ENCODE measurements at places on chromosomes 11 and 22. TPM values are rescaled to one million over a fixed set of nuclear protein-coding genes. Genes with fewer than 3 reads are reported as not detected.

DNA sequence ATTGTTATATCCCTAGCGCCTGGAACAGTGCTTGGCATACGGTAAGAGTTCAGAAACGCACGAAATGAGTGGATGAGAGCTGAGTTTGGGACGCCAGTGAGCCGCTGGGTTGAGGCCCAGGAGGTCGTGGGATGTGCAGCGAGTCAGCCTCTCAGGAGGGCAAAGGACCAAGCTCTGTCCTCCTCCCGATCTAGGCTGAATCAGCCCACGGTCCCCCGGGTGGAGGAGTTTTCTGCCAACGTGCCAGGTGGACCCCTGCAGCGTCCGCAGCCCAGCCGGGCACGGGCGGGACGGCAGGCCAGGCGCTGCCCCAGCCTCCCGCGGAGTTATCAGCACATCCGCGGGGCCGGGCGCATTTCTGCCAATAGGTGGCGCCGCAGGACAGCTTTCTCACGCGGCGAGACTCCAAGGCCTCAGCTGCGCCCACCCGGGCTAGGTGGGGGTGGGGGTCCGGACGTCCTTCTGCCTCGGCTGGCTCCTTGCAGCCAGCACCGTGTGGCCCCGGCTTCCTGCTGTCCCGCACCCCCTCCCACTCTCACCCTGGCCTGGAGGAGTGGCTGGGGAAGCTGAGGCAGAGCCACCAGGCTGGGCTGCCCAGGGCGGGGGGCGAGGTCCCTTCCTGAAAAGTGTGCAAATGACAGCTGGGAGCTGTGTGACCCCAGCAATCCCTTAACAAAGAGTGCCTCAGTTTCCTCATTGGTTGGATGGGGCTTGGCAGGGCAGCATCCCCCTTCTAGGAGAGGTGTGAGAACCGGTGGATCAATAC lies 2.2 kb upstream of the RPS19BP1 start:
- peak; percentile 96 for DNase-seq

DNA sequence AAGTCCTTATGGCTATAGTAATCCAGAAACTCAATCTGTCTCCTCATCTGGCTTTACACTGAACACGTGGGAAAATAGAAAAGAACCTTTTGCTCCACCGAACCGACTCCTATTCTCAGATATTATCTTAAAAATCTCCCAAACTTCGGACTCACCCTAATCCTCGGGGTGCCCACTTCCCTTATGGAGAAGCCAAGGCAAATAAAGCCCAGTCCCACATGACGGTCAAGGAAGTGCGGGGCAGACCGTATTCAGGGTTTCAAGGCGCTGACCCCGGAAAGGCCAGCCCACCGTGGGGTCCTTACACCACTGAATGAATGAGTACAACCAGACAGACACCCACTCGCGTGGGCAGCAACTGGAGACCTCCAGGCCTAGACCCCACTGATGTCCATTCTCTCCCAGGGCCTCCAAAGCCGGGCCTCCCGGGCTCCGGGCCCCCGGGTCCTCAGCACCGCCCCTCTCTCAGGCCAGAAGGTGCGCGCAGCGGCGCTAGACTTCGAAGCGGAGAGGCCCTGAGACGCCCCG lies 489 bp downstream of the NUP98 start:
- no peak for DNase-seq

- no peak for DNase-seq
Observed at GRCh38 chr11:113241636-113242054, 72.7 kb upstream of the TTC12 start.

- no peak for DNase-seq
Observed at GRCh38 chr11:57798905-57799559, 37.4 kb downstream of the CTNND1 start.

DNA sequence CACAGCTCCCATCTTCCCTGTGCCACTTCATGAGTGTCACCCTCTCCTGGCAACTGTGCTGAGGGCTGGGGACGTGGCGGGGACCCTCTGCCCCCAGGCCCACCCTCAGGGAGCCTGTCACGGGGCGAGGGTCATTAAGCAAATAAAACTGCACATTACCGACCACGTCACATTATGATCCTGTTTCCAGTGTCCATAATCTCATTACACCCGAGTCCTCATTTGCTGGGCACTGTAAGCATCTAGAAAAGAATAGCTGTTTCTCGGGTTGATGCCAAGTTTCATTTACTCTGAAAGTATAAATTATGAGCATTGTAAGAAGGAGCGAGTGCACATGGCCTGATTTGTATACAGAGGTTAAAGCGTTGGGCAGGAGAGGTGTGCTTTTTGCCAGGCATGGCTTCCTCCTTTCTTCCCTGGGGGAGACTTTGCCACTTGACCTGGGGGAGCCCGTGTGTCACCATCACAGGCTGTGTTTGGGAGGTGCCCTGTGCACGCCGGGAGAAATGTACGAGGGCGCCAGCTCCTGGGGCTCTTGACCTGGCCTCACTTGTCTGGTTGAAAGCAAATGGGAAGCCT lies 50.5 kb downstream of the LRP5 start:
- DNase-seq, result no peak

- DNase-seq, result no peak
Observed at GRCh38 chr11:8330404-8330803, 66.7 kb upstream of the LMO1 start.

- DNase-seq, result peak; percentile 79
Observed at GRCh38 chr11:114059278-114059983, at the start of gene ZBTB16. Gene ZBTB16 (plus strand): TSS chr11:114059711. CDS start chr11:114063301, 3,590 bp downstream.

- no peak for DNase-seq
Observed at GRCh38 chr11:128171506-128171905, 415.9 kb downstream of the ETS1 start.

DNA sequence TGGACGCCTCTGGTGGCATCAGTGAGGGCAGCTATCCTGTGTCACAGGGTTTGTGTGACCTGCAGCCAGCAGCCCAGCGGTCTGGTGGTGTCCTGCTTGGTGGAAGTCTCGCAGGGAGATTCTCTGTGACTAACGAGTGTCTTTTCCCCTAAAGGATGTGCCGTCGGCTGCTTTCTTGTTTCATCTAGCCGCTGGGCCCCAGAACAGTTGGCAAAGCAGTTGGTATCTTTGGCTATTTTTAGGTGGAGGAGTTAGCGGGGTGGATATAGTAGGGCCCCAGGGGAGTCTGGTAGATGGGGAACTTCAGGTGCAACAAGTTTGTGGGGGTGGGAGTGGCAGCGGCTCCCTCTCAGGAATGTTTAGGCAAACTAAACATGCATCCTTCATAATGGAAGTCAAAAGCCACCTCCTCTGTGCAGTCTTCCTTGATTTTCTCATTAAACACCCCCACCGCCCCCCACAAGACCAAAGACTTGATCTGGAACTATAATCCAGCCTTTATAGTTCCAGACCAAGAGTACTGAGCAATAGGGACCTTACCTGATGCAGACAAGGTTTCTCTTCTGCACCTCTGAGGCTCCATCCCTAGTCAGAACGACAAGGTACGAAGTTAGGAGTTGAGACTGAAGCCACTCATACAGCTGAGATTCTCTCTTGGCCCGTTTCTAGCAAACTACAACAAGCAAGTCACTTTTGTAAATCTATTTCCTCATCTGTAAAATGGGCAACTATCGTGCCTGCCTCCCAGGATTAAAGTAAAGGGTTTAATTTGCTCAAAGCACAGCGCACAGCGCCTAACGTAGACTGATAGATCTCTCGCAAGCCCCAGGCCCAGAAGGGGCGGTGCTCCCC lies 1.1 kb upstream of the PELI3 start:
- DNase-seq, result no peak

- DNase-seq, result peak; percentile 76
Observed at GRCh38 chr11:32893343-32894148, 935 bp downstream of the QSER1 start.

- no peak for DNase-seq
Observed at GRCh38 chr11:122192634-122193255, 76.7 kb upstream of the BLID start.

The LDHAL6A gene
- total RNA-seq, result not detected

The SCO2 gene
- 1.5 TPM for total RNA-seq

The OR52A1 gene
- total RNA-seq, result 5.4 TPM

The LYVE1 gene
- 0.32 TPM for total RNA-seq

The OR10D3 gene
- total RNA-seq, result not detected

The TRIM22 gene
- 78.9 TPM for total RNA-seq

The FOXRED1 gene
- 64.4 TPM for total RNA-seq

The ZFTA gene
- 47.2 TPM for total RNA-seq

The OR10G4 gene
- not detected for total RNA-seq

The TMEM45B gene
- total RNA-seq, result 0.59 TPM

The GSTT2B gene
- total RNA-seq, result 23.2 TPM

The FAM227A gene
- 3.8 TPM for total RNA-seq

The MS4A7 gene
- total RNA-seq, result 0.25 TPM

All from WTC11 (cell line).